ENCODE measurements at places on chromosomes 12 and 14. TPM values are rescaled to one million over a fixed set of nuclear protein-coding genes. Genes with fewer than 3 reads are reported as not detected.

DNA sequence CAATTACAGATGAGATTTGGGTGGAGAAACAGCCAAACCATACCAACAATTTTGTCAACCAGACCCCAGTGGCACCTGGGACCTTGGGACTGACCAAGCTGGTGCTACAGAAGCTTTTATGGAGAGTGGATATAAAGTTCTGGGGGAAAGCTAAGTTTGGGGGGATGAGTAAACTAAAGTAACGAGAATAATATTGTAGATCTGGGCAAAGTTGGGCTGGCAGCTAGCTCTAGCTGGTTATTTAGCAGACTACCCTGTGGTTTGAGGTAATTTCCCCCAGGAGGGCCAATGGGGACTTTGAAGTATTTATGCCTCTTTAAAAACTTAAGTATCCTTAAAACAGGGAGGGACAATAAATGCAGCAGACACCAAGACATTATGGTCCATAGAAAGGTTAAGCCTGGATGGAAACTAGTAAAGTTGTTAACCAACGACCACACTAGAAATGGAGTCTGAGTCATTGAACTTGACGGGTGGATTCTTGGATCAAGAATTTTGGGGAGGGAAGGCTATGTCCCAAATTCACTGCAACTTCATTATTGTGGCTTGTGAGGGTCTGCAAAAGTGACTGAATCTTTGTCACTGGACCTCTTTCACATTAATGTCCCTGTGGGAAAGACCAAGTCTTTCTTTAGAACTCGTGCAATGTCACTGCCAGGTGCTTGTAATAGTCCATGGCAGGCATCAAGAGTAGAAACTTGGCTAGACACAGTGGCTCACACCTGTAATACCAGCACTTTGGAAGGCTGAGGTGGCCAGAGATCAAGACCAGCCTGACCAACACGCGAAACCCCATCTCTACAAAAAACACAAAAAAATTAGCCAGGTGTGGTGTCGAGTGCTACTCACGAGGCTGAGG, 48.5 kb upstream of the OR5AU1 start:
- DNase-seq: no peak

DNA sequence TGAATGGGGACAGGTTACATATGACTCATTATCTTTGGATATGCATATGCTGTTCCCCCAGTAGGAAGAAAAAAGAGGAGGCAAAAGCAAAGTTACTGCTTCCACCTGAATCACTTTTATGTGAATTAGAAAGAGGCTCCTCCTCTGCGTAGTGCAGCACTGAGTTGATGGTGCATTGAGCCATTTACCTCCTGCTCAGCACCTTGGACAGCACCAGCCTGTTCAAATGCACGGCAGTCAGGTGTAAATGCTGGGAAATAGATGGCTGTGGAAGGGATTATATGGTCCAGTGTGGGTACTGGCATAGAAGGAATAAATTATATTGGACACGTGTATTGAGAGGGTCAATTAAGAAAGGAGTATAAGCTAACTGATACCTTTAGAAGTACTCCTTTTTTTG, 541.9 kb upstream of the SEL1L start:
- DNase-seq: peak; percentile 11

DNA sequence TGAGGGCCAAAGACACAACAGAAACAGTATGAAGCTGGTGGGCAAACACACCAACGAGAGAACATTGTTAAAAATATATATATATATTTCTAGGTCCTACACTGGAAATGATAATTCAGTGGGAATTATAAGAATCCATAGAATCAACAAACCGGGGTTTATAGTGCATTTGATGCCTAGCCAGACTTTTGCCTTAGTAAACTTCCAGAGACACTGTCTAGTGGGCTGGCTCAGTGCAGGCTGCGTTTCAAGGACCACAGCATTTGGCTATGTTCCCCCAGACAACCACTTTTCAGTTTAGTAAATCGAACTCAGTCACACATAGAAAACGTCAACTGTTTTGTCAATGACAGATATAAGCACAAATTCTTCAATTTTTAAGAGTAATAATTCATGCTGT, 41.9 kb downstream of the SLC38A4 start:
- DNase-seq: no peak

DNA sequence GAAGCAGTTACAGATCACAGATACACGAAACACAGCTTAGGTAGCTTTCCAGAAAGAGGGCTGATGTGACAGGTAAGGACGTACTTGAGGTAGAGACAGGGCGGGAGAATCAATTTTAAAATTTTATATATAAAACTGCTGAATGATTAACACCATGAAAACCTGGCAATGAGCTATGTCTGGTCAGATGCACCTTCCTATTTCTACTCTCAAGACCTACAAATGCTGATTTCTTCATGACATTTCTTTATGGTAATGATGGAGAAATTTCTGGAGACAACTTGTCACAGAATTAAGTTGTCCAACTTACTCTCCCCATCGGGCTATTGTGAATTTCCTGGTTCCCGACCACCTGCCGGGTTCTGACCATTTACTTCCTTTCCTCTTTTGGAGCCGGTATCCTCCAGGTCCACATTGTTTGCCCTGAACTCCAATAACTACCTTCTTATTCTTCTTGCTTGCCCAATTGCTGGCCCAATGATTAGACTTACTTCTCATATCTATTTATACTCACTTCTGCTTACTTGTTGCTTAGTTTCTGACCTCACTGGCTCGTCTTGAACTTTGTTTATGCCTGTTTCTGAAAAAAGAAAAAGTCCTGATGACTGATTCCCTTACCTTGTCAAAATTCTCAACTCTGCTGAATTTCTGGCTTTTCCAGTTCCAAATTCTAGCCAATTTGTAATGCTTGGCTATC, 12.8 kb upstream of the ATP2B1 start:
- no peak for DNase-seq

- DNase-seq: peak; percentile 63
Measured at GRCh38 chr12:105382771-105383622, 52.5 kb downstream of the C12orf75 start.

DNA sequence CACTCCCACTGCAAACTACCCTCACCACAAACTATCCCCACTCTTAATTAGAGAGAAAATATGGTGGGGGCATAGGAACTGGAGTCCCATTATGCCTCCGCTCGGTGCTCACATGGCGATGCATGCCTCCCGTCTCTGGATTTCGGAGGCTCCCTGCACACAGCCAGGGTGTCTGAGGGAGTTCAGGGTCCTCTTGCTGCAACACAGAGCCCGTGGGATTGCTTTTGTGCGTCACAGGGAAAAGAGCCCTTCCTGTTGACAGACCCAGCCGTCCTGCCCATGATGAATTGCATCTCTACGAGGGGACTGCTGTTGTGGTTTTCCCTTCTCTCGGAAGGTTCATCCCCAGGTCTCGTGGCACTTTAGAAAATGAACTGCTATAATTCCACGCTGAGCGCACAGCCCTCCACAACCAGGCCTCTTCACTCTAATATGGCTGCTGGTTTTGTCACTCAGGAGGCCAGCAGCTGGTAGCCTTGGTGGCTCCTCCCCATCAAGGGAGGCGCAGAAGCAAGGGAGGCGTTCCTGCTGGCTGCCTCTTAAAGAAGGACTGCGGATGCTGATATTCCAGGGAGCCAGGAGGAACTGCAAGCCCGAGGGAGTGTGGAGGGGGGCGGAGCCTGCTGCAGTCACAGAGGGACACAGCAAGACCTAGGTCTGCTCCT, 158.0 kb downstream of the KCNA5 start:
- peak; percentile 10 for DNase-seq

DNA sequence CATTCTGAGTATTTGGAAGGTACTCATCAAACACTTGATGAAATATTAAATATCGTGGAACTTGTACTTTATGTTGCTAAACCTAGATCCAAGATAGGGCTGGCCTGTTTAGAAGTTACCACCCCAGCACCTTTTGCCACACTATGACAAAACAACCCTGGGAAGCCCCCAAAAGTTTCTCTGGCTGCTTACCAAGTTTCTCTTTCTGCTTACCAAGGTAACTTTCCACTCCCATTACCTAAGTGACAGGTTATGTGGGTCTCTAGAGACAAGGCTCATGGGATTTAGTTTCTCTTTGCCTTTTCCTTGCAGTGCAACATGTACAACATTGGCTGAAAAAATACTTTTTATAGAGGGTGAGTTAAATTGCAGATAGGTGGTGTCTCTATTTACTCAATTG, 28.9 kb upstream of the PPM1A start:
- no peak for DNase-seq

DNA sequence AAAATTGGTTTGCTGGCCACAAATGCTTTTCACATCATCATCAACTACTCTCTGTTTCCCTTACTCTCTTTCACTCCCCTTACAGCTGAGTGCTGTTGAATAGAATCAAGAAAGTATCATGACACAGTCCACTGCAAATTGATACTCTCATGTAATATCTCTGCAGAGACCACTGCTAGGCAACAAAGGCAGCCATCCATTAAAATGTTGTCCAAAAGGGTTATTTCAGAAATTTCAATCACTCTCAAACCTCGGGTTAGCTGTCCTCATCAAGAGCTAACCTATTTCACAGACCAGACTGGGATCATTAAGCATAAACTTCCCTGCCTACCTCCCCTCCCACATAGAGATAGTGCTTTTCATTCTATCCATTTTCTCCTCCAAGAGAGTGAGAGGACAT, 186.7 kb downstream of the PLCZ1 start:
- no peak for DNase-seq

Gene DPY19L2
- 0.18 TPM for total RNA-seq

Gene PDE3A
- total RNA-seq: 0.02 TPM

Gene KRT83
- not detected for total RNA-seq

Gene COL2A1
- not detected for total RNA-seq

Gene CLMN
- 0.09 TPM for total RNA-seq

All from K562 (cell line).